Suppressor macrophage treated with lipopolysaccharide for 4 hours (primary cell): ENCODE measurements at places on chromosomes 11 and 22.
A peak's percentile ranks its signal among the peaks of the same experiment; 100 is the strongest.

- DNase-seq: no peak
Measured at GRCh38 chr11:120052196-120052775, 85.6 kb downstream of the TRIM29 start.

DNA sequence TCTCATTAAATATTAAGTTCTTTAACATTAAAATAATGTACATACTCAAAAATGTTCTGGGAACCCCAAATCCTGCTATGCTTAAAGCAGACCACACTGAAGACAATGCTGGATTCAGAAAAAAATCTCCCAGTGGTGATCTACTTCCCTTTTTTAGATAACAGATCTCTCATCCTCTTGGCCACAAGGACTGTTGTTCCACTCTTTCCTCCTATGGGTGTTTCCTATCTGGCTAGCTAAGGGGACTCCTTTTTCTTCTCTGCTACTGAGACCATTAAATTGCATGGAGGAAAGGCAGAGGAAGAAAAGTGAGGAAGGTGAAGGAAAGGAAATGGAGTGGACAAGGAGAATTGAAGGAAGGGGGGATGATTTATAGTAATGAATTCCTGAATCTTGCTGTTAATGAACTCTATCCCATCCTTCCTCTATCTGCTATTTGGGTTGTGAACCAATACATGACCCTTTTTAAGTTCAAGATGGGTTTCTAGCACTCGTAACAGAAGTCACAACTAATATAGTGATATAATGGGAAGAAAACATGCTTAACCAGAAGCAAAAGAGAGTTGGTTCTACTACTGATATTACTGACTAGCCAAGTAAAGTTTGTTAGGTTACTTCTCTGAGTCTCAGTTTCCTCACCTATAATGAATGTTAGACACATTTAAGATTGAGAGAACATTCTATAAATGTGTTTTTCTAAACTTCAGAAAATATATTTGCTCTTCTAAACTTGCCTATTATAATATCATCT is 53.2 kb downstream of the PIK3C2A start:
- peak; percentile 52 for DNase-seq

DNA sequence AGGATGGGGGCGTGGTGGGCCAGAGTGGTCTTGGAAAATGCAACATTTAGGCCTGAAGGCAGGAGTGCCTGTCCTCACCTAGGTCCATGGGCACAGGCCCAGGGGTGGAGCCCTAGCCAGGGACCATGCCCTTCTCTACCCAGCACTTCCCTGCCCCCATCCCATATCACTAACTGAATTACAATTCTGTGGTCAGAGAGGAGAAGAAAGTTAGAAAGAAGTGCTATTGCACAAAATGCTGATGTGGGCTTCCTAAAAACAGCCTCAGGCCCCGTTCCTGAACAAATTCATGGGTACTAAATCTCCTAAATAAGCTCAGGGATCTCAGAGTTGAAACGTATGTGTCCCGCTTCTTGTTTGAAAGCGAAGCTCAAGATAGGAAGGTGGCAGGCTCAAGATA is 3.5 kb upstream of the ASRGL1 start:
- DNase-seq: no peak

GRCh38 chr11:31767685-31768084 is 43.4 kb downstream of the PAX6 start:
- no peak for DNase-seq

DNA sequence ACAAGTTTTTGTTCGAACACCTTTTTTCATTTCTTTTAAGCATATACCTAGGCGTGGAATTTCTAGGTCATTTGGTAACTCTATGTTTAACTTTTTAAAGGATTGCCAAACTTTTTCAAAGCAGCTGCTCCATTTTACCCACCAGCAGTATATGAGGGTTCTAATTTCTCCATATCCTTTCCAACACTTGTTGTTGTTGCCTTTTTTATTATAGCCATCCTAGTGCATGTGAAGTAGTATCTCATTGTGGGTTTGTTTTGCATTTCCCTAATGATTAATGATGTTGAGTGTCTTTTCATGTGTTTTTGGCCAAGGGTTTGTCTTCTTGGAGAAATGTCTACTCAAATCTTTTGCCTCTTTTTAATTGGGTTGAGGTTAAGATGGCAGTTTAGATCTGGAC is 24.5 kb downstream of the CSTPP1 start:
- DNase-seq: no peak

- DNase-seq: no peak
Measured at GRCh38 chr22:47738472-47739013, 976.1 kb downstream of the TBC1D22A start.

- DNase-seq: no peak
Measured at GRCh38 chr22:27114186-27114585, 456.8 kb downstream of the MIAT start.

DNA sequence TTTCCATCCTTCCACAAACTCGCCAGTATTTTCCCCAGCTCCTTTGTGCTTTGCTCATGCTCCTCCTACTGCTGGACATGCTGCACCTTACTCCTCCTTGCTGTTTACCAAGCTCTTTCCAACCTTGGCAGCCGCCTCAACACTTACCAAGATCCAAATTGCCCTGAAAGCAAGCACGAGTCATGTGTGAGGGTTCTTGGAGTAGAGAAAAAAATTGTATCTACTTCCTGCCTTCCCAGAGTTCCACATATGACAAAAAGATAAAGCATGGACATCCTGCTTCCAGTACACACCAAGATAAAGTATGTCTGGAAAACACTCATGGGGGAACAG is 767.5 kb downstream of the NTM start:
- DNase-seq: no peak

DNA sequence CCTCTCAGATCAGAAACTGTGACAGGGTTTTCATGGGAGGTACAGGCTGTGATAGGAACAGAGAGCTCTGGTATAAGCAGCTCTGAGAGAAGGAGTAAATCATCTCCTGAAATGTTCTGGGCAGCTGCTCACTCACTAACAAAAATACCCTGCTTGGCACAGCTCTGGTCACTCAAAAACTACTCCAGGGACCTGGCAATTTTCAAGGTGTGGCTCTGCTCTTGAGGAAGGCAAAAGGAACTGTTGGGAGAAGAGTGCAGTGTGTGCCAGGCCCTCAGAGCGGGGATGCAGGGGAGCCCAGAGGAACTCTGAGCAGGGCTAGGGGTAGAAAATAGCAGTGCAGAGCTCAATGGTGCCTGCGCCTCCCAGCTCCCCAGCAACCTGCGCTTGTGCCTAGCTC is 180.5 kb upstream of the ZBED5 start:
- no peak for DNase-seq

DNA sequence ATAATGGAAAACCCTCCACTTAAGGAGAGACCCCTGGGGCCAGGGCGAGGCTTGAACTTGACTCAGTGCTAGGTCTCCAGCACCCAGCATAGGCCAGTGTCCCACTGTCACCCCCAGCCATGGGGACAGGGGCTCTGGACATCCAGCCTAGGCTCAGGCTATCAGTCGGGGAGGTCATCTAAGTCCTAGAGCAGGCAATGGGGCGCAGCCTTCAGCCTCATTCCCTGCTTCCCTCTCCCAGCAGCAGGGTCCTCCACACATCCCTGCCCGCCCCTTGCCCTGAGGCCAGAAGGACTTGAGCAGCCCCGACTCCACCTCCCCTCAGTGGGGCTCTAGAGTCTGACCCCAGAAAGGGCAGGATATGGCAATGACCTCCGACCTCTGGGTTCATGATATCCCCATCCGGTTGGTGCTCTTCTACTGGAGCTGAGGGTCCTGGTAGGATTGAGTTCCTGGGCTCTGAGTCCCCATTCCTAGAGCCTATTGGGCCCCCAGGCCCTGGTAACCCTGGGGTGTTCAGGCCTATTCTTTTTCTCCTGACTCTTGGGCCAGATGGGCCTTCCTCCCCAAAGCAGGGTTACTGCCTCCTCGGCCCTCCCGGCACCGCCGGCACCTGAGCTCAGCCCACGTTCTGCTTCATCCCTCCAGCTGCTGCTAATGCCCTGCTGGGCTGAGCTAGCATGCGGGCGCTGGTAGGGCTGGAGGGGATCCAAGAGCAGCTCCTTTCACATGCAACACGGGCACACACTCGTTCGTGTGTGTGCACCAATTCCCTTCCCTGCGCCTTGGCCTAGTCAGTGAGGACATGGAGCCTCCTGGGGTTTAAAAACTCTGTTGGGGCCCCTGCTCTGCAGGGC is 4.4 kb downstream of the CST6 start:
- no peak for DNase-seq

- no peak for DNase-seq
Measured at GRCh38 chr11:76859708-76860227, 950 bp upstream of the ACER3 start.

DNA sequence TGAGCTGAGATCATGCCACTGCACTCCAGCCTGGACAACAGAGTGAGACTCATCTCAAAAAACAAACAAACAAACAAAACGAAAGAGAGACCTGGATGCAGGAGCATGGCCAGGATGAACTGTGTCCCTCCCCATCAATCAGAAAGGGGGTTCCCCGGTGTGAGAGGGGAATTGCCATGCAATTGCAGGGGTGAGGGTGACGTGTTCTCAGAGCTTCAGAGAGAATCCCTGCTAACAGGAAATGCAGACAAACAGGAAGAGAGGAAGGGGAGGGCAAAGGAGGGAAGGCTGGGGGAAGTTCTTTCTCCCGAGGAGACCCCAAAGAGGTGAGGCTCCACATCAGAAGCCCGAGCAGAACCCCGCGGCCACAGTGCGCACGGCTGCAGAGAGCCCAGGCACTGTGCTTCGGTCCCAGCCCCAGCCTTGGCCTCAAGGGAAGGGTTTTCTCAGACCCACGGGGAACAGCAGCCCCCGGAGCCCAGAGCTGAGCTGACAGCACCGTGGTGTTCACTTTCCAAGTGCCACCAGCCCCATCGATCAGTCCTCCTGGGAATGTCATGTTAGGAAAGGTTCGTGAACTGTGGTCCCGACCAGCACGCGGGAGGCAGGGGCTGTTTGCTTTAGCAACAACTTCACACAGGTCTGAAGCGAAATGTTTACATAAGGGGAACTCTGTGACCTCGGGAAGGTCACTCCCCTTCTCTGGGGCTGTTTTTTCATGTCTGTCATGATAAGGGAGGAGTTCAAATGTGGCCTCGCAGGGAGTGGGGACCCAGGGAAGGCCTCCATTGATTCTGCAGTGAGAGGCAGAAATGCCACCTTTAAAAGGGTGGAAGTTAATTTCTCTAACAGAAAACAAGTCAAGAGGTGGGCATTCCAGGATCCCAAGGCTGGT is 108.0 kb upstream of the ANO1 start:
- no peak for DNase-seq

- DNase-seq: no peak
Measured at GRCh38 chr11:76604081-76604625, 66.4 kb downstream of the LRRC32 start.

DNA sequence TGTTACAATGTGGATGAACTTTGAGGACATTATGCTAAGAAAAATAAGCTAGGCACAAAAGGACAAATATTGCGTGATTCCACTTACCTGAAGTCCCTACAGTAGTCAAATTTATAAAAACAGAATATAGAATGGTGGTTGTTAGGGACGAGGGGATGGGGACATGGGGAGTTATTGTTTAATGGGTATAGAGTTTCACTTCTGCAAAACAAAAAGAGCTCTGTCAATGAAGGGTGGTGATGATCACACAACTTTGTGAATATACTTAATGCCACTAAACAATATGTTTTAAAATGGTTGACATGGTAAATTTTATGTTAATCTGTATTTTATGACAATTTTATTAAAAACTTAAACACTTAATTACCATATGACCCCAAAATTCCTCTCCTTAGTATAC is 26.1 kb downstream of the INTS4 start:
- DNase-seq: peak; percentile 5

DNA sequence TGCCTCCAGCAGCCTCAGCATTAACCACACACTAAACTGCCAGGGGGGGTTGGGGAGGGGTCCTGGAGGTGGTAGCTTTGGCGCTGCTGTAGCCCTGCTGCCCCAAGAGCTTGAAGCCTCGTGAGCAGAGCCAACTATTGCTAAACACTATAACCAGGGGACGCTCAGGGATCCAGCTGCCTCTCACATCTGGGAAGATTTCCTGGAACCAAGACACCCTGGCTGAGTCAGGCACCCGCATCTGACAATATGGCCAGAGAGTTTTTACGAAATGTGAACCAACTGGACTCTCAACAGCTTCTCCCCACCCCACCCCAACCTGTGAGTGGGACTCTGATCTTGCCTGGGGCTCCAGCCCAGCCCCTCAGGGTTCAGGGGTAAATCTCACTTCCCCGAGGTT is 14.3 kb downstream of the C1QTNF6 start:
- DNase-seq: no peak

GRCh38 chr22:45491841-45492240 is 10.8 kb upstream of the FBLN1 start:
- DNase-seq: no peak

DNA sequence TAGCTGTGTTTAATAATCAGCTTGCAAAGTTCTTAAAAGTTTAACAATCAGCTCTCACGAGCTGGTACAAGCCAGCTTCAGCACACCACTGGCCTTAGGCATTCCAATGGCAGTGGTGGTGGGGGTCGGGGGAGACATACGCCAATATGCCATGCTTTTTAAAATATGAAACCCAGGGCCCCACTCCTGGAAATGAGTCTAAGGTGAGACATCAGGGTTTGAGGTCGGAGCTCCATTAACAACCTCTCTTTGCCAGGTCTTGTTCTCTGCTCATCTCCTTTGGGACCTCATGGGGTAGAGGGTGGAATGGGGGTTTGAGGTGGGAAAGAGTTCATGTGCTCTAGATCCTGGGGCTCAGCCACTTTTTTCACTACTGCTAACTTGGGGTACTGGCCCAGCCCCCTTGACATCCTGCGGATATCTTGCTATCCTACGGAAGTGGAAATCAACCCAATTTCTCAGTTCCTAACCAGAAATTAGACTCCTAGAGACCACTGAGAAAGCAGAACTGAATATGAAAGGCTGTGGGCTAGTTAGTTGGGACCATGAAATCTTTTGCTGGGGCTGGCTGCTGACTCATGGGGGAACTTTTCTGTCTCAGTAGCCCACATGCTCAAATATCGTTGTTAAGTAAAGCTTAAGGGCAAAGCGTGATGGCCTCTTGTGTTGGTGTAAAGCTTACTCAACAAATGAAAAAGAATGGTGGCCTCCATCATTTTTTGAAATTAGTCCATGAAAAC is 90.1 kb downstream of the PDHX start:
- DNase-seq: peak; percentile 94

DNA sequence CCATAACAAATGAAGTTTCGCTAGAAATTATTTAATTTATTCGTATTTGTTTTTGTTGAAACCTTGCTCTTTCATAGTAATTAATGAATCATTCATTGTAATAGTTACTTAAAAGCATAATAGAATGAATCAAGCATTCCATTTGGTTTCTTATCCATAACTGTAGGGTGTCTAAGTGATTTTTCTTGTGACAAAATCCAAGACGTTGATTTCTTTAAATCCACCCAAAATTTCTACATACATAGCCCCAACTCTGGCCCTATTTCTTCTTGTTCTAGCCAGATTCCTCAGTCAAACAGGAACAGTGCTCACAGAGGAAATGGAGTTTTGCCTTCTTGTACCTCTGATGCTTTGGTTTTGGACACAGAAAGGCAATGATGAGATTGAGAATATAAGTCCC is 25.5 kb downstream of the UBASH3B start:
- no peak for DNase-seq

DNA sequence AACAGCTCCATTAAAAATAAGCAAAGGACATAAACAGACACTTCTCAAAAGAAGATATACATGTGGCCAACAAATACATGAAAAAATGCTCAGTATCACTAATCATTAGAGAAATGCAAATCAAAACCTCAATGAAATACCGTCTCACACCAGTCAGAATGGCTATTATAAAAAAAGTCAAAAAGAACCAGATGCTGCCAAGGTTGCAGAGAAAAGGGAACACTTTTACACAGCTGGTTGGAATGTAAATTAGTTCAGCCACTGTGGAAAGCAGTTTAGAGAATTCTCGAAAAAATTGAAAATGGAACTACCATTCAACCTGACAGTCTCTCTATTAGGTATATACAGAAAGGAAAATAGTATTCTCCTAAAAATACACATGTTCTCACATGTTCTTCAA is 102.4 kb upstream of the FIBIN start:
- DNase-seq: no peak
